ENCODE measurements at places on chromosomes 13 and 19.

DNA sequence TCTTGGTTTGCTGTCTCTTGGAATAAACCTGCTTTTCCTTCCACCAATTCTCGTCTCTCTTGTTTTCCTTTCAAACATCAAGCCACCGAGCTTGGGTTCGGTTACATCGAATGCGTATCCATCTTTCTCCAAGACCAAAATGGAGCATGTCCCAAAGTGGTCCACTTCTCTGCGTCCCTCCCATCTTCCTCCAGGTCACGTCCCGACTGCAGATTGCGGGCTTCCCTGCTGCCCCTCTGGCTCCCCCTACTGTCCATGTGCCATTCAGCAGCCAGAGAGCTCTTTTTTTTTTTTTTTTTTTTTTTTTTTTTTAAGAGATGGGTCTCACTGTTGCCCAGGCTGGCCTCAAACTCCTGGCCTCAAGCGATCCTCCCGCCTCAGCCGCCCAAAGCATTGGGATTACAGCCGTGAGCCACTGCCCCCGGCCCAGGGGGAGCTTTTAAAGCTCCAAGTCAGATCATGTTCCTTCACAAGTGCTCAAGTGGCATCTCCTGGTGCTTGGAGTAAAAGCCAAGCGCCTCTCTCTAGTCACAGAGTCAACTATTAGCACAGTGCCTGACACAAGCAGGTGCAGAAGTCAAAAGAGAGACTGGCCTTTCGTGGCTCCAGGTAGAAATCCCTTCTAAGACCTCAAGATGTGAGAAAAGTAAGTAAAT, 10.0 kb downstream of the COL5A3 start:
- DNase-seq = peak; percentile 47

DNA sequence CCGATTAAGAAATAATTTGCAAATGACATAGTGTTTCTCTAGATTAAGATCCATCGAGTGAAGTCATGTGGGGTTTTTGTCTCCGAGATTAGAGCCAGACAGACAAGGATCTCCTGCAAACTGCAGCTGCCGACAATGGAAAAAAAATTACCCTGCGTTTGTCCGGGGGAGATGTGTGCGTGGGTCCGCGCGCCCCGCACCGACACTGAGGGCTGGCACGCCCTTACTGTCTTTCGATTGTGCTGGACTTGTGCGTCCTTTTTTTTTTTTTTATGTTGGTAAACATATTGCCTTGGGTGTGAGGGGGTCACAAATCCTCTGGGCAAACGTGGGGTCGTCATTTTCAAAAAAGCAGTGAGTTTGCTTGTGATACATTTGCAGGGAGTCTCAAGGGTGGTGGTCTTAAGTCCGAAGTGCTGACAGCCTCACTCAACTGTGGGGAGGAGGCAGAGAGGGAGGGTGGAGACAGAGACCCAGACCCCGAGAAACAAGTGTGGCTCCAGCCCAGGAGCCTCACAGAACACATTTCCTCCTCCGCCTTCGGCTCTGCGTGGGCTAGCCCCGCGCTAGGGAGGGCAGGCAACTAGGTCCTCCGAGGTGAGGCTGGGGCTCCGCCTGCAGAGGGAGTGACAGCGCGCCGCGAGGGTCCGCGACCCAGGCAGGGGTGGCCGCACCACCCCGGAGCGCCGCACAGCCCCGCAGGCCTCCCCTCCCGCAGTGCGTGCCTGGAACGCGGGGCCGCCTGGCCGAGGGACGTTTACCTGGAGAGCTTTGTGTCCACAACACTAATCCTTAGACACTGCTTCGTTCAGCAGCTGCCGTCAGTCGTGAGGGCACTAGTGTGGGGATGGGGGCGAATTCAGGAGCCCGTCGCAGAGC, 11.7 kb upstream of the SOX1 start:
- no peak for DNase-seq

DNA sequence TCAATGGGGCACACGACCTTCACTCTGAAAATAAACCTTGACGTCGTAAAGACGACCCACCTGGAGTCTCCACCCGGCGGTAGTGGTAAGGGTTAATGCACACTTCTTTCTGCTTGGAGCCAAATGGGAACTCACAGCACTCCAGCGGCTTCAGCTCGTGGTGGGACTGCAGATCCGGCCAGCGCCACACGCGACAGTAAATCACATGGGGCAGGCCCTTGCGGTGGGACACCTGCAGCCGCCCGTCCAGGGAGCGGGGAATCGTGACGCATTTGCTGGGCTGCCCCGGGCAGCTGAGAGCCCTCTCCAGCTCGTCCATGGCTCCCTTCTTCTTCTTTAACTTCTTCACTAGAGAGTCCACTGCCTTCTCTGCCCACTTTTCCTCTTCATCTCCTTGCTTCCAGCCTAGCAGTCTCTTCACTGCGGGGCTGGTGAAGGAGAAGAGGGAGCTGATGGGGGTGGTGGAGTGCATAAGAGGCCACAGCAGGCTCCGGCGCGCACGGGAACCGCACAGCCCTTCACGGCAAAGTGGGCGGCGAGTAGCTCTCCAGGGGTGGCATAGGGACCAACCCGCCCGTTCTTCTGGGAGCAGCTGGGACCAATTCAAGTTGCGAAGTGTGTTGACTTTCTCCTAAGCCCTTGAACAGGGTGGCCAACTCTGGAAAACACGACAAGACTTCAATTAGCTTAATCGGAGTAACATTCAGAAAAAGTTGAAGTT, 40.7 kb downstream of the SMAD9 start:
- DNase-seq = no peak

DNA sequence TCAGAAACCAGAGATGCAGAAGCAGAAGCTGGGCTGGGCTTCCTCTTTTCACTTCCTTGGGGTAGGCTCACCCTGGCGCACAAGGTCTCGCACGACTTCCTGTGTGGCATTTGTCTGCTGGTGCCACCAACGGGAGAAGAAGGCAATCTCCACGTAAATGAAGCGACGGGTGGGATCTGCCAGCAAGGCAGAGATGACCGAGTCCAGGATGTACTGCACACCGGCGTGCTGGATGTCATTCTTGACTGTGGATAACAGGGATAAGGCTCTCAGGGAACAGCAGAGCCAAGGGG, 1.3 kb downstream of the MAN2B1 start:
- DNase-seq = peak; percentile 31

DNA sequence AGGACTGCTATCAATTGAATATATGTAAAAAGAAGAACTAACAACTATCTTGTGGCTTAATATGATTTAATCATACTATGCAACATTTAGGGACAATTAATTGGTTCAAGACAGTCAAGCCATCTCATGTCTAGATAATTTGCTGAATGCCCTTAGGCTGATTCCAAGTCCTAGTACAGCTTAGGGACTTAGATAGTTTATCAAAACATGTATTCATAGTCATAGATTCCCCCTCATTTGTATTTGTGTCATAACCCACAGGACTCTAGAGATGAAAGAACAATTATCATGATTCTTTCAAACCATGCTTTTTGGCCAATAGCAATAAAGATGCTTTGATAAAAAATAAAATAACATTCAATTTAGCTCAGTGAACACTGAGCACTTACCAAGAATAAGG, 607.6 kb downstream of the SLITRK1 start:
- DNase-seq = no peak

- no peak for DNase-seq
These were observed 339.7 kb downstream of the MTUS2 start for GRCh38 chr13:29159871-29160270.

GRCh38 chr19:46388311-46389095, 24.9 kb downstream of the CCDC8 start:
- no peak for DNase-seq

DNA sequence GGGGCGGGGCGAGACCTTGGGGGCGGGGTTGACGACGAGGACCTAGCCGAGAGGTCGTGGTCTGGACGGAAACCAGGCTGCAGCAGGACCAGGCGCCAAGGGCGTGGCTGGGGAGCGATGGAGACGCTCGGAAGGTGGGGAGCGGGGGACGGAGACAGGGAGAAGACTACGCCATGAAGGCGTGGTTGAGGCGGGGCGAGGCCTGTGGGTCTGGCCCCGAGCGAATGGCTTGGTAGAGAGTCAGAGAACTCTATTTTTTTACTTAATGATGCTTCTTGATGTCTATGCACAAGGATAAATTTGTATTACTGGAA, 674 bp upstream of the FBXL12 start:
- DNase-seq = no peak

DNA sequence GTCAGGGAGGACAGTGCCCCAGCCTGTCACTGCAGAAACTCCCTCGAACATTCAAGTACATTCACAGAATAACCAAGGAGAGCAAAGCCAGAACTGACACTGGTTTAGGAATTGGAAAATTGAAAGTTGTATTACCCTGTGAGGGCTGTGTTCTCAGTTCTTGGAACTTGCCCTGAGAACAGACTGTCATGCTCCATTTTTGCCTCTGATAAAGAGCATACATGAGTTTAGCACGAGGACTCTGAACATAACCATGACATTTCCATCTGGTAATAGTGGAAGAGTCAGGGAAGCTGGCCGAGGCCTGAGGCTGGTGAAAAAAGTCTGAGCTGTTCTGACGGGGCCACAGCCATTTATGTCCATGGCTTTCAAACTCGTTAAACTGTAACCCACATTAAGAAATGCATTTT, 15.2 kb upstream of the SLC25A30 start:
- DNase-seq = no peak

- no peak for DNase-seq
These were observed 1.2 kb downstream of the PPP1R37 start for GRCh38 chr19:45094137-45094536.

DNA sequence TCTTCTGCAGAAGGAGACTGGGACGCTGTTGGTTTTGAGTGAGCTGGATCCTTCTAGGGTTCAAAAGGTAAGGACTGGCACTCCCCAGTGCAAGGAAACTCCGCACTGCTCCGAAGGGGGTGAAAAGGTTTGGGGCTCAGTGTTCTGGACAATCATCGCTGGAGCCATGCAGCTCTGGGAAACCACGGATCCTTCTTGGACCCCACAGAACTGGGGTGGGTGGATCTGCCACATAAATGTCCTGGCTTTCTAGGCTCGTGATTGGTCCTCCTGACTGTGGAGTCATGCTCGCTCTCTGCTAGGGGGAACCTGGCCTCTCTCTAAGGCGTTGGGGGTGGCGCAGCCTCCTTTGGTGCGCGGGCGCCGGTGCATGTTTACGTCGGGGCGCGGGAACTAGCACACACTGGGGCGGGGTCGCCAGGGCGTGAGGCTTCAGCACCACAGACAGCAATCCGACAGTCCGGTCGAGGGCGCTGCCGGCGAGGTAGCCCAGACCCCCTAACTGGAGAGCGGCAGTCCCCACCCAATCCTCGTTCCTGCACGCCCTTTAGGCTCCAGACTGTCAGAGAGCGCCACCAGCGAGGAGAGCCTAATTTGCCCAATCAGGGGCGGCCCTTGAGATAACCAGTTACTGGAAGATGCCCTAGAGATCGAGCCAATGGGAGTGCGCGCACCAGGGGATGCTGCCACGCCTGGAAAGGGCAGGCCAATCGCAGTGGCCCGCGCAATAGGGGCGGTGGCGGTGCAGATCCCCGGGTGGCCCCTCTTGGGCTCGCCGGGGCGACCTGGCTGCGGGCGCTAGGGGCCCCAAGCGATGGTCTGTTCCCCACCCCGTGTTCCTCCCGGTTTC, 913 bp upstream of the ELAVL3 start:
- DNase-seq = peak; percentile 47

GRCh38 chr13:50389726-50390125, 374.5 kb downstream of the KCNRG start:
- no peak for DNase-seq

DNA sequence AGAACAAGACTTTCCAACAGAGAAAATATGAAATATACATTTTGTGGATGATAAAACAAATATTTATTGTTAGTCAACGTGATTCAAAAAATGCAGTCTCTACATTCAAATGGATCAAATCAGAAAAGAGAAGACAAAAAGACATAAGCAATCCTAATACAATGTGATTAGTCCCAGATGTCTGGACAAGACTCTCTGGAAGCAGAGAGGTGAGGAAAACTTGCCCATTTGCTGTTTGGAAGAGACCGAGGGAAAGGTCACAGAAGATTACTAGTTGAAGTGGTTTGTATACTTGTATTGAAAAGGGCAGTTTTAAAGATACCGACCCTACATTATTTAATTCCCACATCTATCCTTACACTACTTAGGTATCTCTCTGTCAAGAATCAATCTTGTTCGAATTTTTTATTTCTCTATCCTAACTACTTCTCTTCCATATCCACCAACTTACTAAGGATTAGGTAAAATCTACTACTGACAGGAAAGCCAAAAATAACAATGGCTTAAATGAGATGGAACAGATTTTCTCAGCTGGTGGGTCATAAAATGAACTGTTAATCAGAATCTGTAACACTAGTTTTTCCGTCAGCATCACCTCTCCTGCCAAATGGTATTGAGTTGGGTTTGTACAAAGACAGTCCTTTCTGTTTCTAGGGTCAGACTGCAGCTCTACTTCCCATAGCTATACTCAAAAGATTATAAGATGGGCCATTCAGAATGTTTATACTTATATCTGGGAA, 497.1 kb downstream of the DCT start:
- DNase-seq = no peak

DNA sequence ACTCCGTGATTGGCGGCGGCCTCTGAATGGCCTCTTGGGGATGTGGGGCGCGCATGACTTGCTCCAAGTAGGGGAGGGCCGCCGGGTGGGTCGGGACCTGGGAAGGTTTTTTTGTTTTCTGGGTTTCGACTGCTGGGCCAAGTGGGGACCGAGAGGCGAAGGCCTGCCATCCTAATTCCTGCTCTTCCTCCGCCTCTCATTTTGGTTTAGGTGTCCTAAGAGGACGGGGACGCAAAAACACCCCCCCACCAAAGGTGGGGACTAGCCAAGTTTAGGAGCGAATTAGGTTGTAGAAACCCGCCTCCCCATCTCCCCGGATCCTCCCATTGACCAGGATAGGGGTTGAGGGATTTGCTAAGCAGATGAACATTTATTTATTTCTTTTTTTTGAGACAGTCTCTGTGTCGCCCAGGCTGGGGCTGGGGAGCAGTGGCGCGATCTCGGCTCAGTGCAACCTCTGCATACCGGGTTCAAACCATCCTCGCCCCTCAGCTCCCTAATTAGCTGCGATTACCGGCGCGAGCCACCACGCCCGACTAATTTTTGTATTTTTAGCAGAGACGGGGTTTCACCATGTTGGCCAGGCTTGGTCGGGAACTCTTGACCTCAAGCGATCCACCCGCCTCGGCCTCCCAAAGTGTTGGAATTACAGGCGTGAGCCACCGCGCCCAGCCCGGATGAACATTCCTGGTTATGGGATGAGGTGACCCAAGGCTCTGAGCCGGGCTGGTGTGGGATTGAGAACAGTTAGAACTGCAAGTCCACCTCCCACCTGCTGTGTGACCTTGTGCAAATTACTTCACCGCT, 838 bp downstream of the PPP2R1A start:
- no peak for DNase-seq

GRCh38 chr13:85725433-85725832, 73.8 kb downstream of the SLITRK6 start:
- DNase-seq = no peak

DNA sequence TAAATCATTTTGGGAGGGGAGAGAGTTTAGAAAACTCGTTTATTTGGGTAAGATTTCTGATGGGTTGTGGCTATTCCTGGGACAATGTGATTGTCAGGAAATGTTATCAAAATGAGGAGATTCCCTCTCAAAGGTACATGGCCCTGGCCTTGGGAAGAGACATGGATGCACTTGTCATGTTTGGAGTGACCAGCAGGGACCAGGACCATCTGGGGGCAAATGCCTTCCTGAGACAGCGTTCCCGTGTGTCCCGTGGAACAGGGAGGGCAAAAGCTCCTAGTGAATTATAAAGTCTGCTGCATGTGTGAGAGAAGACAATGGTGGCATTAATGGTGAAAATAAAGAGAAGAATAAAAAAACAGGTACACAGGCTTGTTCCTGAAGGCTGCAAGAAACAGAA, 317.3 kb downstream of the ZNF536 start:
- no peak for DNase-seq

All from T-helper 17 cell (primary cell).